Cerebellum (tissue), 4 donors: ENCODE measurements at places on chromosomes 5 and 9. TPM values are rescaled to one million over a fixed set of nuclear protein-coding genes. Genes with fewer than 3 reads are reported as not detected.

Gene SLC34A3
- not detected for total RNA-seq

Gene SLC6A7
- total RNA-seq: 5.9 TPM

Gene ASPN
- 2.9 TPM for total RNA-seq

Gene GPR151
- 0.18 TPM for total RNA-seq

Gene PCDHA12
- total RNA-seq: 16.2 TPM

DNA sequence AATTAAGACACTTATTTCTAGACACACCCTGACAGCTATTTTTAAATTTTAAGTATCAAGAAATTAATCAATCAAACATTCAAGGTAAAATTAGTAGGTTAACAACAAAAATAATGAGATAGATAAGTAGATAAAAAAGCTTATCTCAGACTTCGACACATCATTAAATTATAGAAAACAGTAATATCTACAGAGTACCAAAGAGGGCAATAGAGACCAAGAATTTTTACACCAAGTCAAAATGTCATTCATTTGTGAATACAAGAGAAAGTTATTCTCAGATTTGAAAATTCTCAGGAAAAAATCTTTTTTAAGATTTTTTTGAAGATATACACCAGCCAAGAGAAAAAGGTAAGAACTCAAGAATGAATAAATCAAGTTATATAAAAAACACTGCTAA, 445.6 kb downstream of the ACTL7B start:
- no peak for DNase-seq

GRCh38 chr9:106179191-106179590, 484.9 kb downstream of the TMEM38B start:
- no peak for DNase-seq

DNA sequence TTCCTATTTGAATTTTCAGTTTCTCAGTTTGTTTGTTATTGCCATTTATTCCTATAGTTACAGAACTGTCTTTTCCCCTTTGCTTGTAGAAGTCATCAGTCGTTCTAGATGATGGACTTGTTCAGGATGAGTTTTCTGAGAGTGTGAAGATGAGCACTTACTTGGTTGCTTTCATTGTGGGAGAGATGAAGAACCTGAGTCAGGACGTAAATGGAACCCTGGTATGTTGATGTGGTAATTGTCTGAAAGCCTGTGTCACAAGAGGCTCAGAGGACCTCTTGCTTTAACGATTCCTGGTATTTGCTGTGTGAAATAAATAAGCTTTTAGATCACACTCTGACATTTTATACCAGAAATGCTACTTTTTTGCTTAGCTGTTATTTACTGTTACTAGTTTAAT, 50.6 kb downstream of the LNPEP start:
- DNase-seq: no peak

GRCh38 chr9:99666571-99666970, 155.1 kb upstream of the NR4A3 start:
- DNase-seq: no peak

- no peak for DNase-seq
Observed at GRCh38 chr9:137393176-137394150, 29.5 kb downstream of the EXD3 start.

DNA sequence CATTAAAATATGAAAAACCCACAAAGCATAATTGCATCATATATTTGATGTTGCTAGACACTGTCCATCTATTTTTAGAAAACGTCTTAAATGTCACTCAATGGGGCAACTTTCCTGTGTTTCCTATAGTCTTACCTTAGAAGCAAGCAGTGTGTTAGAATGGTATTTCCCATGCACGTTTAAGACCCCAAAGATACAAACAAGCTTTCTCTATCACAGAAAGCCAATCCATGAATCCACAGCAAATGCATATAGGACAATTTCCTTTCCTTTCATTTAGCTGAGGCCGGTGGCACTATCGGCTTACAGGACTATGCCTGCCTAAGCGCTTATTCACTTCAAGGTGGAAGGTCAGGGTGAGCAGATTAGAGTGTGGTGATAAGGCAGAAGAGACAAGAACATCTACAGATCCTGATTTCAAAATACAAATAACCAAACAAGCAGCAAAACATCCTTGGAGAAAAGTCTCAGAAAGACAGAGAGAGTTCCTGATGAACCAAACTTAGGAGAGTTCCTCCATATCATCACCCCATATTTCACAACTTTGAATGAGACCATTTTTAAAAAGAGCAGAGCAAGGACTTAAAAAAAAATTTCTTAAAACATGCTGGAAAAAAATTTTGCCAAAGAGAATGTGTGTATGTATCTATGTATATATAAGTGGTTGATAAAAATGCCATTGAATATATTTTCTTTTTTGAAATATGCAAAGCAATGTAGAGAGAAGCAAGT, 57.2 kb downstream of the MEF2C start:
- DNase-seq: no peak

DNA sequence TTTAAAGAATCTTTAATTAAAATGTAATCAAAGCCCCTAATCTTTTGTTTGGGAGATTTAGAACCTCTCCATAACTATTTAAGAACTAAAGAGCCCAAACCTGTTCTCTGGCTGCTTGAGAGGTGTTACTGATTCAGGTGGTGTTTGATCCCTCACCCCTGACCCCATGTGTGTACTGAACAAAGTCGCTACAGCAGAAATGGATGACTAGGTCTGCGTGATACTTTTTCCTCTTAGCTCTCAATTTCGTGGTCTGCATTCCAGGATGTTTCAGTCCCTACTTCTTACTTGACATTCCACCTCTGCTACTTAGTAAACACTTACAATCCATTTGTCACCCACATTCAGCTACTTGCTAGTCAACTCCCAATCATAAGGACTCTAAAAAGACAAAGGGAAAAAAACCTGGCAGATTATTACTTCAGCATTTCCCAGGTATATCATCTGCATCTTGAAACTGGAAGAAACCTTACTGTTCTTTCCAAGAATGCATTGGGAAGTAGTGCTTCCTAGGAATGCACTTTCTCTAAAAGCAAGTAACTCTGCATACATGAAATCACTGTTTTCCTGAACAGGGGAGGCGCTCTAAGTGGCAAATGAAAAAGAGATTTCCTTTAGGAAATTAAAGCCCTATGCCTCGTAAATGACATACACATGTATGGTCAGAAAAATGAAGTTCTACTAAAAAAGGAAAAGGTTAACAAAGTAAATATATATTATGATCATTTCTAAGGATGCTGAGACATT, 1091.6 kb downstream of the PTPRD start:
- DNase-seq: no peak

DNA sequence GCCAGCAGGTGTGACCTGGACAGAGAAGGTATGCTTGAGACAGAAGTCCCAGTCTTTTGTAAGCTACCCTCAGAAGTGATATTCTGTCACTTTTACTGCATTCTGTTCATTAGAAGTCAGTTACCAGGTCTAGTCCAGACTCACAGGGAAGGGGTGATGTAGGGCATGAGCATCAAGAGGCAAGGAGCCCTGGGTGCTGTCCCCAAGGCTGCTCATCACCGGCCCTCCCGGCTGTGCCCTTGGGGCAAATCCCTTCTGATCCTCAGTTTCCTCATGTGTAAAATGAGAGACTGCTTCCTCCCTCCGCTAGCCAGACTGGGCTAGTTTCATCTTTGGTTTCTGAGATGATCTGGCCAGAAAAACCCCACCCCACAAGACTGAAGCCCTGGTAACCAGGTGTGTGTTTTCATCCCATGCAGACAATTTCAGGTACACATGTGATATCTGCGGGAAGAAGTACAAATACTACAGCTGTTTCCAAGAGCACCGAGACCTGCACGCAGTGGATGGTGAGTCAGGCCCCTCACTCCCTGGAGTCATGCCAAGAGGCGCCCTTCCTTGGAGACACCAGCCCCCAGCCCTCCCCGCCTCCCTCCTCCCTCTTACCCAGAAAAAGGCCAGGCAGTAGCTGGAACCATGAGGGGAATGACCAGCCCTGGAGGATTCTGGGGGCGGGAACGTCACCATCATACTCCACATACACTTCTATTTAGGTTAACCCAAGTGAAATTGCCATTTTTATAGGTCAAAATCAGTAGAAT, 71.0 kb downstream of the AMBP start:
- DNase-seq: no peak

DNA sequence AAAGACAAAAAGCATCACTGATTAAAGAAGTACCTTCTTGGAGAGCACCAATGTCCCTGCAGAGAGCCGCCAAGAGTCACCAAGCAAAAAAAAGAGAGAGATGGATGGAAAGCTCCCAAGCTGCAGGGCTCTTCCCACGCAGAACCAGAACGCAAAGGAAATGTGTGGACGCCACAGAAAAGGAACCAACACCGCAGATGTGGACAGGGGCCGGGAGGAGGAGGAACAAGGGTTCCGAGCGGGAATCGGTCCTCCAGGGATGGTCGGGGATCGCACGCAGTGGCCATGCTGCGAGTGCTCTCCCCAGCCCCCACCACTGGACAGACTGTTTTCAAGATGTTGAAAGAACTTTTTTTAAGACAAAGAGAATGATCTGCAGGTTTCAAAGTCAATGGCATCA, 40.2 kb upstream of the ZNF354A start:
- no peak for DNase-seq

DNA sequence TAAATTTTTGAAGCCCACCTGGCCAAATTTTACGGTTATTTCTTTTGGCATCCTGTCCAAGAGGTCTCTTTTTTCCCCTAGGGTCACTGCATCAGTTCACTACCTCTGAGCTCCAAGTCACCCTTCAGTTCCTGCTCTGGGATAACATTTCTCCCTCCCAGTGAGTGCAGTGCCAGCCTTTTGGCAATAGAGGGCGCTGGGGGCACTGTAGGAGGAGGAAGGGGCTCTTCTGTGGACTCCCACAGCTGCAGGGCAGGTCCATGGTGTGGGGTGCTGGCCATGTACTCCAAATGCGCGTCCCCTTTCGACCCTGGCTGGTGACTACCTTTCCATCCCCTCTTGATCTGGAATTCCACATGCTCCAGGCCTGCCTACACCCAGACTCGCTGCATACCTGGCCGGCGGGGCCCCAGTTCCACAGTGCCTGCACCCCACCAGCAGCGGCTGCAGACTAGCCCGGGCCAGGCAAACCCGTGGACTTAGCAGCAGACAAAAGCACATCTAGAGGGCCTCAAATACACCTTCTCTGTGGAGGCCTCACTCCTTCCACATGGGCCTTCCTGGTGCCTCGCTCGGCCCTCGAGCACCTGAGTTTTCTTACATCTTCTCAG, 20.3 kb upstream of the NINJ1 start:
- DNase-seq: no peak

GRCh38 chr9:7289773-7290172, 509.8 kb downstream of the DMAC1 start:
- DNase-seq: no peak

GRCh38 chr5:35117967-35118366, 70.2 kb upstream of the AGXT2 start:
- no peak for DNase-seq

DNA sequence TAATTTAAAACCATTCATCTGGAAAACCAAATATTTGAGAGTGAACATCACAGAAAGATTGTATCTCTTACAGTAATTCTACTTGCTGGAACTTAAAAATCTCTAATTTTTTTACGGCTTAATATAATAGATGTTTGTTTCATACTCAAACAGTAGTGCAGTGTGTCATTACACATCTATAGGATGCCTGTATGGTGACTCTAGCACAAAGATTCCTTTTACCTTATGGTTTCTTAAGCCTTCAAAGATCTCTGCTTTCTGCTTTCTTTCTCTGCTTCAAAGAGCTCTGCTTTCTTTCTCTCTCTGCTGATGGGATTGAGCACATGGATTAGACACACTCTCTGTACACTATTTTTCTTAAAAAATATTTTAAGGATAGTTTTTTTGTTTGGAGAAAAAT, 374.0 kb upstream of the CDH9 start:
- DNase-seq: no peak

- no peak for DNase-seq
Observed at GRCh38 chr5:73861313-73861988, 235.5 kb downstream of the ARHGEF28 start.

GRCh38 chr5:126681970-126682369, 81.2 kb downstream of the PHAX start:
- no peak for DNase-seq

DNA sequence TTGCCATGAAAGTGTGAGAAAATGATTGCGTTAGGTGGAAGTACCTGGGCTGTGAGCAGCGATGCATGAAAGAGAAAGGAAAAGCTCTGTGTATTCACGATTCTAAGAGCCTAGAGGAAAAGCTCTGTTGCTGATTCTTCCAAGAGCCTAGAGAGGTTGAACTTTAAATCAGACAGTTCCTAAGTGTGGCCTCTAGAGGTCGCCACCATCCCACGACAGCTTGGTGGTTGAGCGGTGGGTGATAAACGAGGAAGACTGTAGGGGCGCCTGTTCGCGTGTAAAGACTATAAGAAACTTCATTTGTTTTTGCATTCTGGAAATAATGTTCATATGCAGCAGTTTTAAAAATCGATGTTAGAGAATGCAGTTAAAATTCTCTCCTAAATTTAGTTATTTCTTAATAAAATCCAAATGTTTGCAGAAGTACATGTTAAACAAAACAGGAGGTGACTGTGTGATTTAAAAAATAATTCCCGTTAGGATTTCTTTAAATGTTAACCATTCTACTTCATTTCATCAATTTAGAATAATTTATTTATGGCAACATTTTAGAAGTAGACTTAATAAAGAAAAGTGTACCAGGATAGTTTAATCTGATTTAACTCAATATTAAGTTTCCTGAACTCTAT, 107.7 kb downstream of the TENT4A start:
- peak; percentile 28 for DNase-seq

- no peak for DNase-seq
Observed at GRCh38 chr5:80406980-80407734, 707 bp upstream of the ZFYVE16 start.

- DNase-seq: no peak
Observed at GRCh38 chr9:36865731-36866635, 168.1 kb downstream of the PAX5 start.

DNA sequence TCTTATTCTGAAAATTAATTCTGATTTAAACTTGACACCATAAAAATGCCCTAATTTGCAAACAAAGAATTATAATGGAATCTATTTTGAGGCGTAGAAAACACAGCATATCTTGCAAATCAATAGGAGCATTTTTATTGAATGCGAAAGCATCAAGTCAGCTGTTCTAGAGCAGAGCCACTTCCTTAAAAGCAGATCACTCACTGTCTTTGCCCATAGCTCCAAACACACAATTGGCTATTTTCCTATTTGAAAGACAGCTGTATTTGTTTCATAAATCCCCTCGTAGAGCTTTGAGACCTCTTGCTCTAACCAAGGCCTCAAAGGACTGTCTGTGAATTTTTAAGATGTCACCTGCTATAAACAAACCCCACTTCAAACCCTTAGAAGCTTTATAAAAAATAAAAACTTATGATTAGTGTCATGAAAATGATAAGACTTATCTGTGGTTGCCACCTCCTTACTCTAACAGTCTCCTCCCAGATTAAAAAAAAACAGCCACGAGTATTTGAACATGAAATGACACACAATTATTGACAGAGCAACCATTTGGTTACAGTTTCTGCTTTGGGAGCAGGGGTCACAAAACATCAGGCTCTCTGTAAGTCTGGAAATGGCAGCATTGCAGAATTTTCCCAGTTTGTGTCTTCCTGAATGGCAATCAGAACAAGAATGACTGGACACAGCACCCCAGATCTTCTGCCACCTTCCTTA, 75.6 kb upstream of the RASEF start:
- no peak for DNase-seq

DNA sequence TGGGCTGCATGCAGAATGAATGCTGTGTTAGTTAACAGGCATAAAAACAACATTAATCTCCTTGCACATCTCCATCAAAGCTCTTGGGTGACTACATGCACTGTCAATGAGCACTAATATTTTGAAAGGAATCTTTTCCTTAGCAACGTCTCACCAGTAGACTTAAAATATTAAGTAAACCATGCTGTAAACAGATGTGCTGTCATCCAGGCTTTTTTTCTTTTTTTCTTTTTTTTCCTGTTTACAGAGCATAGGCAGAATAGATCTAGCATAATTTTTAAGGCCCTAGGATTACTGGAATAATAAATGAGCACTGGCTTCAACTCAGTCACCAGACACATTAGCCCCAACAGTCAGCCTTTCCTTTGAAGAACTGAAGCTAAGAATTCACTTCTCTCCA, 36.3 kb downstream of the UBQLN1 start:
- DNase-seq: no peak
